ENCODE measurements at places on chromosomes 2 and 18. TPM values are rescaled to one million over a fixed set of nuclear protein-coding genes. Genes with fewer than 3 reads are reported as not detected.

The PLB1 gene
- 0.75 TPM for total RNA-seq

The SLC9A4 gene
- total RNA-seq, result not detected

The SPDYA gene
- 1.1 TPM for total RNA-seq

The GPN1 gene
- 51.0 TPM for total RNA-seq

The NFE2L2 gene
- 68.2 TPM for total RNA-seq

The TTN gene
- total RNA-seq, result 1.7 TPM

The FHOD3 gene
- not detected for total RNA-seq

The CFAP65 gene
- not detected for total RNA-seq

The IL36G gene
- not detected for total RNA-seq

The PROC gene
- 0.29 TPM for total RNA-seq

The TUBB8B gene
- not detected for total RNA-seq

The NPHP1 gene
- total RNA-seq, result 0.12 TPM

The HOXD11 gene
- not detected for total RNA-seq

The SLC4A3 gene
- not detected for total RNA-seq

The ALPP gene
- total RNA-seq, result not detected

The CHRND gene
- total RNA-seq, result not detected
